AG09319 (cell line): ENCODE measurements at places on chromosomes 1 and 21.

DNA sequence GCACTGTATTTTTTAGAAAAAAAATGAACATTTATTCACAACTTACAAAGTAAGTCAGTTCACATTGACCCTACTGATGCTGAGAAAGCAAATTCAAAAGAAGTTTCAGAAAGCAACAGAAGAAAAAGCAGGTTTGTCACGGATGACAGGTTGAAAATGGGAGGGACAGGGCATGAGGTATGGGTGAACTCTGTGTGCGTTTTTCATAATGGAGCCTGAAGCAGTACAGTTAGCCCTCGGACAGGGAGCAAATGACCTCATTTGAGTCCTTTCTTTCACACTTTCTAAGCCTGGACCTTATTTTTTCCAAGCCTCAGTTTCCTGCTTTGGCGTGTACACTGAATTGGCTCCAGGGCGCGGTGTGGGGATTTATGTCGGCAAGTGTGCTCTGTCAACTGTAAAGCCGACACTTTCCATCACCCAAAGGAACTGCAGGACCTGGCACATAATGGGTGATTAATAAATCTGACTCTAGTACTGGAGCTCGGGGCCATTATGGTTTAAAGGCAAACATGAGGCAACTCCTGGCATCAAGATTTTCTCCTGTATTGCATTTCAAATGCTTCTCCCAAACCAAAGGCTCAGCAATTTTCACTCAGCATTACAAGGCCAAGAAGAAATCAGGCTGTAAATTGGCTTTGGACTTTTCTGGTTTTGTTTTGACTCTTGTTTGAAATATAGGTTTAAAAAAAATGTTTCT lies 345.5 kb upstream of the DUSP10 start:
- no peak for DNase-seq

DNA sequence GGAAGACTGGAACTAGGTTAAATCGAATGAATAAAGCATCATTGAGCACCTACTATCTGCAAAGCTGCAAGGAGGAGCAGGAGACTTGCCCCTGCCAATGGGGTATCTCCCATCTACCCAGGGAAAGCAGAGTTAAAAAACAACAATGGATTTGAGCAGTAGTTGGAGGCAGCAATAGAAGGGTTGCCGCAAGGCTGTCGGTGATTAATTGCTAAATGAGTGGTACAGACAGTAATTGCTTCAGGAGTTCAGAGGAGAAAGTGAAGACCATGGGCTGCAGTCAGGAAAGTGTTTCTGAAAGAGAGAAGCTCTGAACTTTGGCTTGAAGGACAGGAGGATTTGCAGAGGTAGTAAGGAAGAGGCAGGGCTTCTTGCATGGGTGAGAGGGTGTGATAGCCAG lies 152.9 kb downstream of the ACTL8 start:
- no peak for DNase-seq

DNA sequence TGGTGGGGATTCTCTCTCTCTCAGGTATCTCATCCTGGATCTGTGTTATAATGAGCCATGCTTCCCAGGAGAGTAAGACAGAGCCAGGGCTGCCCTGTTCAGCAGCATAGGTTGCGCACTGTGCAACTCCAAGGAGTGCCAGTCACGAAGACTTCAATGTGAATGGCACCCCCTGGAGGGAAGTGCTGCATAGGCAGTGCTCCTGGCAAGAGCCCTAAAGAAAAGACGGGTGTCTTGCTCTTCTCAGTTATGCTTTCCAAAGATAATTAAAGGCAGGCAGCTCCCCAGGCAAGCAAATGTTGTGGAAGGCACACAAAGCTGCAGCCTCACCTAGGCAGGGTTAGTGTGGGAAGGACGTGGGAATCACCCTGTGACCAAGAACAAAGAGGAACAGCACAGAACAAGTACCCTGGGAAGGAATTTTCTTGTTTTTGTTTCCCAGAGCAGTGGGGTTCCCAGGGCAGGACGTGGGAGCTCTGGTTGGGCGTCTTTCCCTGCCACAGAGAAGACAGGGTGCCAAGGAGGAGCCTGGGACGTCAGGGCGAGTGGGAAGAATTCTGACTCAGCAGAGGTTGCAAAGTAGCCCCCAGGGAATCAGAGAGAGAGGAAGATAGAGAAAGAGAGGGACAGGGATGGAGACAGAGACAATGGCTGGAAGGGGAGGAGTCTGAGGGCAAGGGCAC lies 120.9 kb downstream of the KCNN3 start:
- DNase-seq, result no peak

DNA sequence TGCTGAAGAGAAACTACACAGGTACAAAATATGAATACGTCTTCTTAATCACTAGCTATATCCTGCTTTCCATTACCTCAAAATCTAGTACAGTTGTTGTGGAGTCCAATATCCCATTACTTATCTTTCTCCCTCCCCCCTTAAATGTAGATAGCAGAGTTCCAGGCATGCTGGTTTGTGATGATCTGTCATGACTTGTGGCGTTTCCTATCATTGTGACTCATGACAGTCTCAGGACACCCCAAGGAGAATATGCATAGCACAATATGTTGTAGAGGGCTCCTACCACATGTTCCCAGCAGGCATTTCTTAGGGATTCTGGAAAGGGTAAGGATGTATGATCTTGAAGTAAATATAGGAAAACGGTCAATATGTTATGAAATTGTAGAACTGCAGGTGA lies 206.9 kb downstream of the USH2A start:
- DNase-seq, result no peak

- no peak for DNase-seq
Observed at GRCh38 chr21:28444557-28444956, 548.1 kb downstream of the LTN1 start.
